Adrenal gland (tissue), 19 donors: ENCODE measurements at places on chromosomes 2 and 18.

DNA sequence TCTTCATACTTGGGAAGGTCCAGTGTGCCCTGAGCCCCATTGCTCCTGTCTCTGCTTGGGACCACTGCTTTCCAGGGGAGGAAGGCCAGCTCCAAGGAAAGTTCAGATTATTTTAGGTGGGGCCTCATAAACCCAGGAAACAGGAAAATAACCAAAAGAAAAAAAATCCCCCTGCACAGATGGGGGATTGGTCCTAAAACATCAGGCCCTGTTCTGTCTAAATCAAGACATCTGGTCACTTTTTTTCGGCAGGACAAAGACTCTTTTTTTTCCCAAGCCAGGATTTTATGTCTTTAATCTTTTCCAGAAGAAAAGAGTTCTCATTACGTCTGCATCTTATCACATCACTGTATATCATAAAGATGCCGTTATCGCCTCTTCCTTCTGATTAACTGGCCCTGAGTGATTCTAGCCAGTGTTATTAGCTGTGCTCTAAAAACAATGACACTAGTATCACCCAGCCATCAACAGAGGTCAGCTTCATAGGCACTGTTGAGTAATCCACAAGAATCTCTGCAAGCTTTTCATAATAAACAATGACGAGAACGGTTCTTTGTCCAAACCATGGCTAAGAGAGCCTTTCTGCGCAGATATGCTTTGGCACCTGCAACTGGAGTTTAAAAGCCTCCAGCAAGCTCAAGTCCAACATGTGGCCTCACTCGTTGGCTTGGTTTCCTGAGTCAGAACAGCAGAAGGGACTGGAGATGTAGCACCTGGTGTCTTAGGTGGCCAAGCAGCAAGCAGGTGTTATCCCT lies 138.2 kb downstream of the VAPA start:
- no peaks in the 10 kb centered on the region for H3K27me3 ChIP-seq
- peaks cover 3% of the 10 kb centered on the region for H3K4me1 ChIP-seq
- no peak overlapping the region for H3K27ac ChIP-seq

- no peaks in the 10 kb centered on the region for H3K4me1 ChIP-seq
- H3K4me3 ChIP-seq, result no peak overlapping the region
- no peak overlapping the region for H3K27ac ChIP-seq
- H3K27me3 ChIP-seq, result no peaks in the 10 kb centered on the region
- H3K36me3 ChIP-seq, result no peaks in the 10 kb centered on the region
These were observed 5.3 kb downstream of the ADCY3 start for GRCh38 chr2:24914713-24915112.

DNA sequence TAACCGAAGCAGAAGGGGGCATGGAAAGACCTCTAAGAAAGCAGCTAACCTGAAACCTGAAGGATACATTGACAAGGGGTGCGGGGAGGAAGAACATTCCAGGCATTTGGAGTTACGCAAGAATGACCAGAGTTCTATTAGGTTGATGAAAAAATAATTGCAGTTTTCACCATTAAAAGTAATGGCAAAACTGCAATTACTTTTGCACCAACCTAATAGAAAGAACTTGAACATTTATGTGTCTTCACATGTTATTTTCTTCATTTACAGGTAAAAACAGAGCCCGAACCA lies 110.5 kb downstream of the LYPD6B start:
- no peak overlapping the region for H3K27ac ChIP-seq
- no peaks in the 10 kb centered on the region for H3K36me3 ChIP-seq
- H3K27me3 ChIP-seq, result no peaks in the 10 kb centered on the region
- H3K4me3 ChIP-seq, result no peak overlapping the region
- no peaks in the 10 kb centered on the region for H3K4me1 ChIP-seq
- DNase-seq, result no peak

DNA sequence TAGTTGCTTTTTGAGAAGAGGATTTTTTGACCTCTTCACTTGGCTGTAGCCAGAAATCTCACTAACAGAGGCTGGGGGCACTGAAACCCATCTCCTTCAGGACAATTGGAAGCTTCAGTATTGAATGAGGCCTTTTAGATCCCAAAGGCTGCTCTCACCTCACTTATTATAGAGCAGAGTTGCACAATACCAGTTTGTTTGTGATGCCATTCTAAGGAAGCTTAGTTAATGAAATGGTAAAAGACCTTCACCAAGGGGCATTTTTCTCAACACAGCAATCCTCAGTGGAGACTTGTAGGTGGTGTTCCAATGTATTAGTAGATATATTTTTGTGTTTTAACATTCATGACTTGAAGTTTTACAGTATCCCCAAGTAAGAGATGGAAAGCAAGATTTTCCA lies 71.0 kb upstream of the RFX8 start:
- H3K4me3 ChIP-seq, result no peak overlapping the region
- no peaks in the 10 kb centered on the region for H3K4me1 ChIP-seq
- no peak for DNase-seq
- H3K27ac ChIP-seq, result no peak overlapping the region
- no peaks in the 10 kb centered on the region for H3K27me3 ChIP-seq
- H3K36me3 ChIP-seq, result no peaks in the 10 kb centered on the region
